Activated CD8-positive, alpha-beta memory T cell treated with anti-CD3 and anti-CD28 coated beads for 1 hour (primary cell): ENCODE measurements at places on chromosomes 4 and X.

- DNase-seq, result no peak
Measured at GRCh38 chrX:68332201-68332731, 101.0 kb downstream of the OPHN1 start.

GRCh38 chr4:119663160-119663788 lies 34.7 kb upstream of the PDE5A start:
- DNase-seq, result no peak

- DNase-seq, result no peak
Measured at GRCh38 chrX:153334654-153335295, 822 bp downstream of the ZNF275 start.

DNA sequence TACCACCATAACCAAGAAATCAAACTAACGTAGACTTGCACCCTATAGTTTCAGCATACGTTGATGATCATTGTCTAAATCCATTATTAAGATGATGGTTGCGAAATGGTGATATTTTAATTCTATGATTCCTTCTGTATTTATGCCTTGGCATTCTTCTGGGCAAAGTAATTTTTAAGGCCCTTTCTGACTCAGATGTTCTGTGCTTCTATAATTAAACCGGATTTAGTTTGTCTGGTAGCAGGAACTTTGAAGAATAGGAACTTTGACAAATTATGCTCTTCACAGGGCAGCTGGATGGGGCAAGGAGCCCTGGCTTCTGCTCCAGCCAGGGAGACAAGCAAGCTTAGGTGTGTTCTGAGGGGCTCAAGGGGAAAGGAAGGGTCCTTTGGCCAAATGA lies 23.8 kb upstream of the PLAC1 start:
- DNase-seq, result no peak

DNA sequence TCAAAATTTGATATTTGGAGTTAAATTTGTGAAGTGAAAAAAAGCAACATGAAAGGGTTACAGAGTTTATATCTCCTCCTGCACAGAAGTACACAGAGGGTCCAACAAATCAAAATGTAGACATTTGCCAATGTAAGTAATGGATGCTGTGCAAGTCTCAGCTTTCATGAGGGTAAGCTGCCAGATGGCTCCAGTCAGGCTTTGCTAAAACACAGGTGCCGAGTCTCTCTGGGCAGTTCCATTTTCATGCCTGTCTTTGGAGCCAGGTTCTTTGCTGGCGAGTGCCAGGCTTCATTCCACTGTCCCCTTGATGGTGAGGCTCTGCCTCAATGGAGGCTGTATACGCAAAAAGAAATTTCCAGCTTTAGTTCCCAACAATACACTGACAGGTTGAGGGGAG lies 27.9 kb downstream of the SLC4A4 start:
- DNase-seq, result no peak

DNA sequence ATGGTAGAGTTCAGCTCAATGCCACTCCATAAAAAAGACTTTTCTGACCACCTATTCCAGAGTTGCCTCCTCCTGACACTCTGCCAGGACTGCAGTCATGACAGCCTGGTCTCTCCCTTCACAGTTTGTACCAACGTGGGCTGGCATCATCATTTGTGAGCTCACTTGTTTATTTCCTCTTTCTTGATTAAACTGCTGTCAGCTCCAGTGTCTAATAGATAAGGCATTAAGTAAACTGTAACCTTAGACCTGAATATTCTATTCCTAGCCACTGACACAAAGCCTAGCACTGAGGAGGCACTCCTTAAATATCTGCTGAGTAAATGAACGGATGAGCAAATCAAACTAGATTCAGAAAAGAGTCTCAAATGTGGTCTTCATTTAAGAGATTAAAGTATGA lies 48.7 kb downstream of the DDX60 start:
- no peak for DNase-seq

DNA sequence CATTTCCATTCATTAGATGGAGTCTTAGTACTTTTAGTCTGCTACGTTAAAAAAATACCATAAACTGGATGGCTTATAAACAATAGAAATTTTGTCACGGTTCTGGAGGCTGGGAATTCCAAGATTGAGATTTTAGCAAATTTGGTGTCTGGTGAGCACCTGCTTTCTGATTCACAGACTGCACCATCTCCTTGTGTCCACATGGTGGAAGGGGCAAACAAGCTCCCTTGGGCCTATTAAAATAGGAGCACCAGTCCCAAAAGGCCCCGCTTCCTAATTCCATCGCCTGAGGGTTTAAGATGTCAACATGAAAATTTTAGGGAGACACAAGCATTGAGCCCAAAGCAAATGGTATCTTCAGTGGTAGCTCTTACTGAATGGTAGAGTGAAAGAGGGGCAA lies 120.5 kb upstream of the MAP9 start:
- DNase-seq, result no peak

DNA sequence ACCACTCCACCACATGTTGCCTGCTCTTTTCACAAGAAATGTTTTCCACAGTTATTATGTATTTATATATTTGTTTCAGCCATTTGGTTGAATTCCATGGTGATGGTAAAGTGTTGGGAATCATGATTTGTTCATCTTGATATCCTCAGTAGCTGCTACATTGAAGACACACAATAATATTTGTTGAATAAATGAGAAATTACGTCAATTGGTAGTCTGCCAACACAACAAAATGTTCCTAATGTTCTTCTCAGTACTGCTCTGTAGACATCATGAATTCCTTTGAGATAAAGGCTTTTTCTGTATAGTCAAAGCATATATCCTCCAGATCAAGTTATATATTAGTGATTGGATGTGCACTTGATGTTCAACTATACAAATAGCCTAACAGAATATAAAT lies 29.5 kb downstream of the CXXC4 start:
- DNase-seq, result no peak

DNA sequence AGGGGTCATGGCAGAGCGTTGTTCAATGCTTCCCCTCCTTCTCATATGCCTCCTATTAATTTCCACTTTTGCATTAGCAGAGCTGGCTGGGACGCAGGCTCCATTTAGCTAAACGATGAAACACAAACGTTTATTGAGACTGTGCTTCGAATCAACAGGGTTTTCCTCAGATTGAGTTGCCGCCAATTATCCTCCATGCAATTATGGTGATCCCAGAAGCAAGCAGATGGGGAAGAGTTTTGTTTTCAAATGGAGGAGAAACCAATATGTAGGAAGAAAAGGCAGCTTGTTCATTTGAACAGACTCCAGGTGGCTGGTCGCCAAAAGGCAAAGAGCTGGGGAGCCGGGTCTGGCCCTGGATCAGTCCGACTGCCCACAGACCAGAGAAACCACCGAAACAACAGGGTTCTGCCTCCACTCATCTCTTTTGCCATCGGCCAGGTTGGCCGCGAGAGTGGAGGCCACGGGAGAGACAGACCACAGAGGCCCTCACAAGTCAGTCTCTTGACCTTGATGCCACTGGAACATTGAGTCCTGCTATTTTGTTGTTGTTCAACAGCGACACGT lies 184.8 kb downstream of the GBA3 start:
- DNase-seq, result no peak

DNA sequence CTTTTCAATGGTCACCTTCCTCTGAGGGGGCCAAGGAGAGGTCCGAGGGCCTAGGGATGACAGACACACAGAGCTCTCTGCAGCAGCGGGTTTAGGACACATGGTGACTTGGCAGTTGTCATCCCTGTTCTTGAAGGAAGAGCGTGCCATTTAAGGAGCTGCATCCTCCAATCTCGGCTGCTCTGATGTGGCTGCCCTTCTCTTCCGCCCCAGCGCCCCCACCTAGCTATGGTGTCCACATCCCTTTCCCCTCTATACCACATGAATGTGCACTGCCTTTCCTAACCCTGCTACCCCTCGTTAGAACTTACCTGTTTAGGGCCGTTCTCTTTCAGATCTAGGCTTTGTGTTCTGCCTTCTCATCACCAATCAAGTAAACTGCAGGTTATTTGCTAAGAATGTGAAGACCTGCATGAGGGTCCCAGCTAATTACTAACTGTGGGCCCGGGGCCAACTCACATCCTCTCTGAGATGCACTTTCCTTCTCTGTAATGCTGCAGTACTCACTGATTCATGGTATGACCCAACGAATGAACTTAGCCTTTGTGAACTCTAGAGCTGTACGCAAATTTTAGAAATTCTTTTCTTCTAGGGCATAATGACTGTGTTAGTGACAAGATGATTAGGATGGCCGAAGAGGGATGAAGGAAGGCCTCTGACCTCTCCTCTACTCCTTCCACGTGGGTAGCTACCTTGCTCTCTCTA lies 38.2 kb downstream of the CHST7 start:
- DNase-seq, result no peak

GRCh38 chr4:170124406-170124805 lies 34.6 kb upstream of the AADAT start:
- DNase-seq, result no peak

DNA sequence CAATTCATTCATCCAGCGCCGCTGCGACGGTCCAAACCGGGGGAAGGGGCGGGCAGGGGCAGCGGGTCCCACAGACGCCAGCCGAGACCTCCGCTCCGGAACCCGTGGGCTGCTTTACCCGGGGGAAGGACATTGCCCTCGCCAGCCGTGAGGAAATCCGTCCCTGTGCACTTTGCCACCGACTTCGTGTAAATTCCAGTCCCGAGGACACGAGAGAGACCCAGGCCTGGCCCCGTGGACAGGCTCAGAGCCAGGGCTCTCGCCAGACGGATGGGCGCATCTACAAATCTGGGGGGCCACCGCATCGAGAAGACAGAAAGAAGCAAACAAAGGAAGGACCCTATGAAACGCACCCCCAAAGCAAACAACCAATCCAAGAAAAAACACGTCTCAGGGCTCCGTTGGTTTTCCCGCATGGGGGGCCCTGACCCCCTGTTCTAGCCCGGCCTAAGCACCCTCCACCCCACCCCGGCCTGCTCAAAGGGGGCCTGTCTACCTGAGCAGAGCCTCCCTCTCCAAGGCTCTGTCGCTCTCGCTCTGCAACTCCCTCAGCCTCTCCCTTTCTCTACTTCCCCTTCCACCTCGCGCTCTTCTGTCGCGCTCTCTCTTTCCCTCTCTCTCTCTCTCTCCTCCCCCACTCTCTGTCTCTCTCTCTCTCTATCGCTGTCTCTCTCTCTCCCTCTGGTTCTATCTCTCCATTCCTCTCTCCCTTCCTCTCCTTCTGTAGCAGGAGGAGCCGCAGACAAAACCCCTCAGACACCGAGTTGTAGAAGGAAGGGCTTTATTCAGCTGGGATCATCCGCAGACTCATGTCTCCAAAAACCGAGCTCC lies 11.3 kb downstream of the FRG2 start:
- no peak for DNase-seq

DNA sequence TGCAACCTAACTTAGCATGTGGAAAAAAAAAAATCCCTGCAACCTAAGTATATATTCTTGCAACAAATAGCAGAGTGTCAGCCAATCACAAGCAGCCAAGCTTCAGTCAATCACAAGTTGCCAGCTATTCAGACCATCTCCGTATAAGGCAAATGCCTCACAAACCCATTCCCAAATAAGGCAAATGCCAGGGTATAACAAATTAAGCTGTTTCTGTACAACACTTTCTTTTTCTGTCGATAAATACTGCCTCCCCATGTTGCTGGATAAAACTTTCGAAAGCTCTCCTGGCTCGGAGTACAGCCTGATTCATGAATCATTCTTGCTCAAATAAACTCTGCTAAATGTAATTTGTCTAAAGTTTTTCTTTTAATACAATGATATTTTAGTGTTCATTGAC lies 460.7 kb upstream of the SMIM31 start:
- no peak for DNase-seq

DNA sequence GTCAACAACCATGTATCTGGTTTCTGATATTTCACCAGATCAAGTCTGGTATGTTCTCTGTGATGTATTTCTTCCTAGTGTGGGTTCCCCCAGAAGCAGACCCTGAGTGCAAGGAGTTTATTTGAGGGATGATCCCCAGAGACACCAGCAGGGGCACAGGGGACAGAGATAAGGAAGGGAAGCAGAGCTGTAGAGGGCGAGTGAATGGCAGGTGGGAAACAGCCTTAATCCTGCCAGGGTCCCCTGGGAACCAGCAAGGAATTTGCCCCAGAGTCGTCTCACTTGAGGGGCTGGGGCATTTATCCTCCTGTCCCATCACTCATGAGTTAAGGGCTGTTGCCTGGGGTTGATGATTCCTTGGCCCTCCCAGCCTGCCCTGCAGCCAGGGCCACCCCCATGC lies 206.4 kb upstream of the BCOR start:
- DNase-seq, result no peak

GRCh38 chr4:144831971-144832370 lies 186.0 kb downstream of the HHIP start:
- no peak for DNase-seq

DNA sequence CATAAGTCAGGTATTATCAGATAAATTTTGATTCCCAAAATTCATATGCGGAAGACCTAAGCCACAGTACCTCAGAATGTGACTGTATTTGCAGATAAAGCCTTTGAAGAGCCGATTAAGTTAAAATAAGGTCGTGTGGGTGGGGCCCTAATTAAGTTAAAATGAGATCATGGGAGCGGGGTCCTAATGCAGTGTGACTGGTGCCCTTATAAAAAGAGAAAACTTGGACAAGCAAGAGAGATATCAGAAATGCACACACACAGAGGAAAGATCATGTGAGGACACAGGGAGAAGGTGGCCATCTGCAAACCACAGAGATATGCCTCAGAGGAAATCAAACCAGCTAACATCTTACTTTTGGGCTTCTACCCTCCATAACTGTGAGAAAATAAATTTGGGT lies 236.1 kb downstream of the FBXO8 start:
- DNase-seq, result no peak

GRCh38 chr4:139674875-139675550 lies 9.4 kb downstream of the MGST2 start:
- no peak for DNase-seq

DNA sequence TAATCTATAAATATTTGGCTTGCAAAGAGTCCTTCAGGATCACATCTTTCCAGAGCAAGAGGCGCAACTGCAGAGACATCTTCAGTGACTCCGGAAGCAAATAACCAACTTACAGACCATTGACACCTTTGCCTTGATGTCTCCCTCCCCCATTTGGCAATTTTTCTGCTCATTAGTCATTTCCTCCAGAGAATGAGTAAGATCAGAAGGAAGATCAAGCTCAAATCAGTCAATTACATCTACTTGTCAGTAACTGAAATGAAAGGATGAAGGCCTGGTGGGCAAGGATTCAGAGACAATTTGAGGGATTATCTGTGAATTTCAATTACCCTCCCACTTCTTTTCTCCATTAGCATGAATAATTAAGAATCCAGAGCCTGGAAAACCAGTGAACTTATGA lies 665.6 kb upstream of the CPEB2 start:
- DNase-seq, result no peak

- no peak for DNase-seq
Measured at GRCh38 chr4:13892739-13893105, 265.2 kb upstream of the BOD1L1 start.

- no peak for DNase-seq
Measured at GRCh38 chr4:99234331-99235010, 15.4 kb upstream of the ADH6 start.

- no peak for DNase-seq
Measured at GRCh38 chrX:108734426-108734825, 1.9 kb downstream of the IRS4 start.

- no peak for DNase-seq
Measured at GRCh38 chrX:31338991-31339350, 267.1 kb upstream of the FTHL17 start.

GRCh38 chr4:92304606-92305005 lies 840 bp downstream of the GRID2 start:
- DNase-seq, result no peak
